ENCODE measurements at places on chromosomes 16 and 17. TPM values are rescaled to one million over a fixed set of nuclear protein-coding genes. Genes with fewer than 3 reads are reported as not detected.

GRCh38 chr17:60322056-60322387, 69.9 kb downstream of the USP32 start:
- H3K4me1 ChIP-seq, result peaks cover 4% of the 10 kb centered on the region
- no peaks in the 10 kb centered on the region for H3K27me3 ChIP-seq
- H3K36me3 ChIP-seq, result no peaks in the 10 kb centered on the region
- no peak overlapping the region for H3K27ac ChIP-seq
- no peak for DNase-seq
- no peak overlapping the region for H3K4me3 ChIP-seq

GRCh38 chr17:14351493-14351892, 50.6 kb downstream of the HS3ST3B1 start:
- H3K27ac ChIP-seq, result no peak overlapping the region
- DNase-seq, result no peak
- H3K36me3 ChIP-seq, result no peaks in the 10 kb centered on the region
- no peak overlapping the region for H3K4me3 ChIP-seq

- no peaks in the 10 kb centered on the region for H3K4me1 ChIP-seq
- H3K27me3 ChIP-seq, result no peaks in the 10 kb centered on the region
- DNase-seq, result no peak
- no peaks in the 10 kb centered on the region for H3K36me3 ChIP-seq
- no peak overlapping the region for H3K4me3 ChIP-seq
Measured at GRCh38 chr16:8199390-8199789, 390.9 kb downstream of the TMEM114 start.

The PERCC1 gene
- not detected for polyA plus RNA-seq

GRCh38 chr16:88743693-88744576, 37.6 kb downstream of the CTU2 start:
- H3K27me3 ChIP-seq, result no peaks in the 10 kb centered on the region
- H3K36me3 ChIP-seq, result no peaks in the 10 kb centered on the region
- DNase-seq, result peak; percentile 86
- H3K27ac ChIP-seq, result no peak overlapping the region

The INCA1 gene
- 4.9 TPM for polyA plus RNA-seq

The CCL4L2 gene
- 0.41 TPM for polyA plus RNA-seq

The CCL2 gene
- polyA plus RNA-seq, result 199 TPM

GRCh38 chr17:75683583-75683982, 16.4 kb downstream of the SAP30BP start:
- no peak overlapping the region for H3K27ac ChIP-seq
- H3K4me1 ChIP-seq, result no peaks in the 10 kb centered on the region
- H3K27me3 ChIP-seq, result no peaks in the 10 kb centered on the region
- no peak overlapping the region for H3K4me3 ChIP-seq

DNA sequence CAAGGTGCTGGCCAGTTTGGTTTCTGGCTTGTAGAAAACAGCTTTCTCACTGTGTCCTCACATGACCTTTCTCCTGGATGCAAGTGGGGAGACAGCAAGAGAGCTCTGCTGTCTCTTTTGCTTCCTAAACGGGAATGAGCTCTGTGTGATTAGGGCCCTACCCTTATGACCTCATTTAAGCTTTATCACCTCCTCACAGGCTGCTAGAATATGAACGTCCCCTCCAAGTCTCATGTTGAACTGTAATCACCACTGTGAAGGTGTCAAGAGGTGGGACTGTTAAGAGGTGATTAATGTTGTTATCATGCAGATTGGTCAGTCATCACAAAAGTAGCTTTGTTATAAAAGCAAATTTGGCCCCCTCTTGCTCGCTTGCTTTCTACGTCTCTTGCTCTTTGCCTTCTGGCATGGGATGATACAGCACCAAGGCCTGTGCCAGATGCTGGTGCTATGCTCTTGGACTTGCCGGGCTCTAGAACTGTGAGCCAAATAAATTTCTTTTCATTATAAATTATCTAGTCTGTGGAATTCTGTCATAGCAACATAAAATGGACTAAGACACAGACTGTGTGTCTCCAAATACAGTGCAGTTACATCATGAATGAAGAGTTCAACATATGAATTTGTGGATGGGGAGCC, 14.8 kb upstream of the POLR3E start:
- no peak overlapping the region for H3K4me3 ChIP-seq
- H3K27ac ChIP-seq, result no peak overlapping the region
- H3K36me3 ChIP-seq, result peaks cover 5% of the 10 kb centered on the region

GRCh38 chr17:41718287-41718645, 6.1 kb downstream of the GAST start:
- H3K27me3 ChIP-seq, result no peaks in the 10 kb centered on the region
- H3K4me3 ChIP-seq, result no peak overlapping the region
- DNase-seq, result no peak
- no peaks in the 10 kb centered on the region for H3K4me1 ChIP-seq
- no peaks in the 10 kb centered on the region for H3K36me3 ChIP-seq

- no peaks in the 10 kb centered on the region for H3K36me3 ChIP-seq
- no peaks in the 10 kb centered on the region for H3K4me1 ChIP-seq
- DNase-seq, result no peak
- no peak overlapping the region for H3K4me3 ChIP-seq
- no peaks in the 10 kb centered on the region for H3K27me3 ChIP-seq
Measured at GRCh38 chr16:11208916-11209665, 46.9 kb downstream of the SOCS1 start.

DNA sequence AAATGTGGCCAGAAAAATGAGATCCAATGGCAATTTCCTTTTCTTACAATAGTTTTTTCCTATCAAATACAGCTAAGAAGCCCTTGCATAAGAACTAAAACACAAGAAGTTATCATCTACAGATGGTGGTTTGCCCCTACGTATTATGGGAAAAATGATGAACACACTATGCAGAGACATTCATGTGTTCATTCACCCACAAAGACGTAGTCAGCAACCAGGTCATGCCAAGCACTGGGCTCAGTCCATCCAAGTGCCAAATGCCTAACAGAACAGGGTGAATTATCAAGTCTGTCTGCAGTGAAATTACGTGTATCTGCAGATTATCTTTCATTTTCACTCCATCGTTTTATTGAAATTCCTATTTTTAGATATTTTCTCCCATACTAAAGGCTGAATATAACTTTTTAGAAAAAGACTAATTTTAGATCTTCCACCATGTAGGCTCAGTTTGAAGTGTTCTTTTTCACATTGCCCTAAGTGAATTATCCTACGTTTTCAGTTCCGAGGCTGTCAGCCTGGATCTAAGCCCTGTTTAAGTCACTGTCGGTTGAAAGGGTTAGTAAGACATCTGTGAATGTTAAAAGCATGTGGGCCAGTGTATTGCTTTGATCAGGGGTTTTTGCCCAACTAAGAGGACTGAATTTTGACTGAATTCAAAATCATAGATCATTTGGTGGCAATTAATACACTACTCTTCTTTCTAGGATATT, 78.1 kb upstream of the DHX40 start:
- peaks cover 7% of the 10 kb centered on the region for H3K4me1 ChIP-seq
- H3K27ac ChIP-seq, result peak overlapping the region; percentile 87
- H3K36me3 ChIP-seq, result no peaks in the 10 kb centered on the region
- DNase-seq, result no peak
- peak overlapping the region; percentile 14 for H3K4me3 ChIP-seq
- no peaks in the 10 kb centered on the region for H3K27me3 ChIP-seq

The MPV17L gene
- 4.0 TPM for polyA plus RNA-seq

- no peak for DNase-seq
- H3K27me3 ChIP-seq, result no peaks in the 10 kb centered on the region
Measured at GRCh38 chr16:35798885-35799426, 2339.5 kb downstream of the TP53TG3F start.
